ENCODE measurements at places on chromosomes 12 and 14.

GRCh38 chr14:67420102-67420739 is 8.3 kb upstream of the PLEK2 start:
- no peak for DNase-seq

DNA sequence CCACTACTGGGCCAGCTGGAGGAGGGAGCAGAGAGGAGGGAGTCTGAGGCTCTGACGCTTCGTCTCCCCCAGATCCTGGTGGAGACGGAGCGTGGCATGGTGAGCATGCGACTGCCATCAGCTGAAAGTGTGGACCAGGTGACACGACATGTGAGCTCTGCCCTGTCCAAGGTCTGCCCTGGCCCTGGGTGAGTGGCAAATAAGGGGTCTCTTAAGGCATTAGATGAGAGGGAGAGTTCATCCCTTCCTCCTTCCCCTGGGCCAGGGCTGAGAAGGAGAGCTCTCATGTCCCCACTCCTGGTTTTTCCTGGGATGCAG is 2.5 kb downstream of the CARMIL3 start:
- DNase-seq: no peak

DNA sequence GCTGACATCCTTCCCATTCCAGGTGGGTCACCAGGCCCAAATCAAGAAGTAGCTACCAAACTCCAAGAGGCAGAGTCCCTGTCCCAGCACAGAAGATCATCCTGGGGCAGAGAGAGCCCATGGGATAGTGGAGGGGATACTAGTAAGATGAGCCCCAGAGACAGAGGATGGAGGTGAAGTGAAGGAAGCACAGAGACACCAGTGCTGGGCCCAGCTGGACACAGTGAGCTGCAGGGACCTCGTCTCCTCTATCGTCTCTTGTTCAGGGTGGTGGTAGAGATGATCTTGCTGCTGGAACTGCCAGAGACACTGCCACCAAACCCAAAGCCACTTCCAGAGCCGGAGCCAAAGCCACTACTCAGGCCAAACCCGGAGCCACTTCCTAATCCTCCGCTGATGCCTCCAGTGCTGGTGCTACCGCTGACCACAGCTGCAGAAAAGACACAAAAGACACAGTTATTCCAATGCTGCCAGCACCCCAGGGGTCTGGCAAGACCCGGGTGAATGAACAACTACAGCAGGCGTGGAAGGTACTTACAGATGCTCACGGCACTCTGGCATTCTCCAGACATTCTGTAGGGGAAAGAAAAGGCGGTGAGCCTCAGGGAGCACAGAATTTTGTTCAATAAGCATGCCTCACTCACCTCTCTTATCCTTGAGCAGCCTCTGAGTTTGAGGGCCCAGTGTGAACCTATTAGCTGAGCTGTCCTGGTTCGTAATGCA is 6.9 kb downstream of the KRT4 start:
- DNase-seq: no peak

DNA sequence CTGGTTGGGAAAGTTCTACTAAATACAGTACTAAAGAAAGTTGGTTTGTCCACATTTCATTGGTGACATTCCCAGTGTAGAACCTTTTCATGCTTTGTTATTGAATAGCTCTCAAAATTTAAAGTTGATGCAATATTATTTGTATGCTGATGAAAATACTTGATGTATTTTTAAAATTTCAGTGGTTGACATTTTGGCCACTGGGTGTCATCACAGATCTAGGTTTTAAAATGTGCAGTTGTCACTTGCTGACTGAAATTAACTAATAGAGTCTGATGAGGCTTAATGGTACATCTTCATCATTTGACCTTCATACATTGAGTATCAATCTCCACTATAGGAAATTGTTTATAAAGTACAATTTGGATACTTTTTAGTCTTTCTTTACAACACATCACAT is 37.1 kb downstream of the CMAS start:
- no peak for DNase-seq

- no peak for DNase-seq
These were observed 221.2 kb downstream of the SLC2A13 start for GRCh38 chr12:39884616-39885125.

DNA sequence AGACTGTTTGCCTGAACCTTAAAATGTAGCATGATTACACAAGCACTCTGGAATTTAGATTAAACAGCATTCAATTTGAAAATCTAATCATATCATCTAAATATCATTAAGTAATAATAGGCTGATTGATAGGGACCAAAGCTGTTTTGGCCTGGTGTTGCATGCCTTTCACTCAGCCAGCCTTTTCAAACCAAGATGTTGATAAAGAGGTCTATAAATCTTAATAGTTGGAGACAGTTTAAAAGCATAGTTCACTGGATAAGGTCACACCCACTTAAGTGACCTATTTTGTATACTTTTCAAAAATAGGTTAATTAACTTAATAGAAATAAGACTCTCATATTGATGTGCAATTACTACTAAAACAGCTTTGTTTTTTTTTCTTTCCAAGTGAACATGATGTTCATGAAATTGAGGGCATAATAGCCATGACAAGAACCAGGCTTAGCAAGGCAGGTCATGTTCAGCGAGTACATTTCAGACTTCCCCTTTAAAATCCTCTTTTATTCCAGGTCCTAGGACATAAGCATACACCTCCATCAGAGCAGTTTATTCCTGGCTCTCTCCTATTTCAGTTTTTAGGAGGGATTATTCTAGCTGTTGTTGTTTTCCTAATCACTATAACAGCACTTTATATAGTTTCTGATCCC is 349.0 kb downstream of the RAD51B start:
- DNase-seq: no peak

DNA sequence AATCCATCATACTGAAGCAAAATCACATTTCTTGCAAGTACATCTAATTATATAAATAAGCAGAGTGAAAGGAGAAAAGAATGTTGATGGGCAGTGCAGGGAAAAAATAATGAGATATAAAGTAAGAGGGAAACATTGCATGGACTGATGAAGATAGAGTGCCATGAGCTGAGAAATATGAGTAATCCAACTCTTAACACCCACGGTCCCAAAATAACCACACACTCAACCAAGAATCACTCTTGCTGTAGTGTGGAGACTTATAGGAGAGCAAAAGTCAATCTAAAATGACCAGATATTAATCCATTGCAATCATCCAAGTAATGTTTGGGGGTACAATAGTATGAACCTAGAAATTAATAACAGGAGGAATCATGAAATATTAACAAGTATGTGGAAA is 40.2 kb downstream of the MYF5 start:
- DNase-seq: no peak

DNA sequence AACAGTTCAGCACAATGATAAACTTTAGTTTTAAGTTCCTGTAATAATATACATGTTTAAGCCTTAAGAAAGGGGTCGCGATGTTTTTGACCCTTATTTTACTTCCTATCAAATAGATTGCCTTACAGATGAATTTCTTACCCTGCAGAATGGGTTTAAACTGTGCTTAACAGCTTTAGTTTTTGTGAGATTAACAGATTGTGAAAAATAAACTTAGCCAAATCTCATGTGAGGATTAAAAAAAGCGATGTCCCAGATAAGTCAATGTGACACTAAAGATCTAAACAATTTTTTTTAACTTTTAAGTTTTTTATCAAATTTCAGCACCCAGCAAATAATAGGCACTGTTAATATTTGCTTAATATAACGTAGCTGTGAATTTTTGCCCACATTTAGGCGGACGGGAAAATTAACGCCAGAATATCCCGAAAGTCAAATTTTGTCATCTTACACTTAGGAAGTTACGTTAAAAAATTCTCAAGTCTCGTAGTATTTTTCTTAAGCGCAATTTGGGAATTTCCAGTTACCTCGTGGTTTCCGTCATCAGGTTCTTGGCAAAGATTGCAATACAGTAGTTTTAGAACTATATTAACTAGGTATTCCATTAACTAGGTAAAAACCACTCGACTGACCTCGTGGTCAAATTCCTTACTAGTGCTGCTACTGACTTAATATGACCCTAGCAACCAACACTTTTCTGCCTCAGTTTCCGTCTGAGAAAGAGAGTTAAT is 1.2 kb downstream of the HNRNPC start:
- DNase-seq: no peak

- DNase-seq: no peak
These were observed 721.3 kb upstream of the USP15 start for GRCh38 chr12:61538951-61539350.

- no peak for DNase-seq
These were observed 53.1 kb downstream of the PRIMA1 start for GRCh38 chr14:93735206-93735605.

GRCh38 chr12:75825686-75826085 is 205.9 kb downstream of the PHLDA1 start:
- no peak for DNase-seq

DNA sequence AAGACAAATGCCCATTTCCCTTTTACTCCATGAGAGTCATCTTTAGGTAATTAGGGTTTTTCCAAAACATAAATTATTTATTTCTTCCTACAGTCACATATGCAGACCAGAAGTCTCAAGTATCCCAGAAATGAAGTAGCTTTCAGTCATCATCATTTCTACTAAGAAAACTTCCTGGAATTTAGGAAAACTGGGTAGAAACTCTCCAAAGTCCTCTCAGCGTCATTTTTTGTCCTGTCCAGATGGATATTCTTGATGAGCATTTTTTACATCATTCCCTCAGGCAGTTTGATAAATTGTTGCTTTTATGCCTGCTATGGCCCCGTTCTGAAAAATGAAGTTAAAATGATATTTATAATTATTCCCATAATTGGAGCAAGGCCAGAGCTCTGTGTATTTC is 93.9 kb upstream of the DCN start:
- no peak for DNase-seq

DNA sequence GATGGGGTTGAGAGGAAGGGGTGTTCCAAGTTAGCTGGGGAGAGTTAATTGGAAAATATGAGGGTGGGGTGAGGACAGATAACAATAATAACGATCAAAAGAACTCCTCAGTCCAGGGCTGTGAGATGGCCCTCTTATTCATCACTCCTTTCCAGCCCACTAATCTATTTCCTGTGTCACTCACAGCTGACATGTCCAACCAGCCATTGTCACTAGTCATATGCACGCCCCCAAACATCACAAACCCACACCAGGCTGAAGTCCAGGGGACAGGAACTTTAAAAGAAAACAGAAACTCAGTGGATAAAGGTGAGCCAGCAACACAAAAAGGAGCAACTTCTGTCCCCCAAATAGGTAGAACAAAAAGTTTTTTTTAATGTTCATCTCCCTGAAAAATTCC is 911 bp downstream of the CALCOCO1 start:
- no peak for DNase-seq

GRCh38 chr12:47270782-47271664 is 191.3 kb upstream of the AMIGO2 start:
- no peak for DNase-seq

DNA sequence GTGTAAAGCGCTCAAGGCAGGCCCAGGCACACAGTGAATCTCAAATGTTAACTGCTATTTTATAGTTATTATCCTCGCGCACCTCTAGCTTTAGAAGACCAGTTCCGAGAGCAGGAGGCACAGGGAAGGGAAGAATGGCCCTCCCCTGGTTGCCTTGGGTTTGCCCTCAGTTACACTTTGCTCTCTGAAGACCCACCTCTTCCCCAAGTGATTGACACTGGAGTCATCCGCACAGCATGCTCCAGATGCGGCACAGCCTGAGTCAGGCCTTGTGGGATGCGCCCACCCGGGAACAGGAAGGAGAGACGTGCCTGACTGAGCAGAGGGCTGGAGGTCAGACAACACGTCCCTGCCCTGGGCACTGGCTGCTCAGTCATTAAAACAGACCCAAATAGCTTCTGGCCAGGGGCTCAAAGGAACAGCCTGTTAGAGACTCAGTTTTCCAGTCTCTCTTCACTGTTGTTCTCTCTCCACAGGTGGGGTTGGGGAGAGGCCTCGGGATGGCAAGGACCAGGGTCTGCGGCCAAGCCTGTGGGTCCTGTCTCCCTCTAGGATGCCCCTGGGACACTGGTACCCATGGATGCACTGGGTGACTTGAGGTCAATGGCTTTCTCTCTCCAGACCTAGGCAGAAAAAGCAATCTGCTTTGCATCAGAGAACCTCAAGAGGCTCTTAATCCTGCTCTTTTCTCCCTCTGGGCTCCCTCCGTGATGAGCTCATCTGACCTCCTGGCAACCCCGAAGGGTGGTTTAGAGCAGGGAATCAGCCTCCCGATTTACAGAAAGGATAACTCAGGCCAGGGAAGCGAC is 13.6 kb upstream of the MLXIP start:
- DNase-seq: no peak

DNA sequence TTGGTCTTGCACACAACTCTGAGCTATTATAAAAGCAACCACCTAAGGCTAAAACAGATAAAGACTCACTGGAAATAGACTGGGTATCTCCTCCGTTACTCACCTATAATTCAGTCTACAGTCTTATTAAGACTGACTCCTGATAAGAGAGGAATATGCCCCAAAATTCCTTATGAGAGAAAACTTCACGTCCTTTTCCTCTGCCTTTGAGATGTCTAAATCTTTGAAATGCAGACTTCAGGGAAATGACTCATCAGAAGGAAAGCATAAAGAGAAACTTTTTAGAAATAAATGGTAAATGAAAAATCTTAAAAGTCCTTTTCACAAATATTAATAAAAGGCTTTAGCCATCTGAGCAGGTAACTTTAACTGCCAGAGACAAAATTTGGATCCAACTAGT is 187.5 kb upstream of the RTL1 start:
- DNase-seq: no peak

DNA sequence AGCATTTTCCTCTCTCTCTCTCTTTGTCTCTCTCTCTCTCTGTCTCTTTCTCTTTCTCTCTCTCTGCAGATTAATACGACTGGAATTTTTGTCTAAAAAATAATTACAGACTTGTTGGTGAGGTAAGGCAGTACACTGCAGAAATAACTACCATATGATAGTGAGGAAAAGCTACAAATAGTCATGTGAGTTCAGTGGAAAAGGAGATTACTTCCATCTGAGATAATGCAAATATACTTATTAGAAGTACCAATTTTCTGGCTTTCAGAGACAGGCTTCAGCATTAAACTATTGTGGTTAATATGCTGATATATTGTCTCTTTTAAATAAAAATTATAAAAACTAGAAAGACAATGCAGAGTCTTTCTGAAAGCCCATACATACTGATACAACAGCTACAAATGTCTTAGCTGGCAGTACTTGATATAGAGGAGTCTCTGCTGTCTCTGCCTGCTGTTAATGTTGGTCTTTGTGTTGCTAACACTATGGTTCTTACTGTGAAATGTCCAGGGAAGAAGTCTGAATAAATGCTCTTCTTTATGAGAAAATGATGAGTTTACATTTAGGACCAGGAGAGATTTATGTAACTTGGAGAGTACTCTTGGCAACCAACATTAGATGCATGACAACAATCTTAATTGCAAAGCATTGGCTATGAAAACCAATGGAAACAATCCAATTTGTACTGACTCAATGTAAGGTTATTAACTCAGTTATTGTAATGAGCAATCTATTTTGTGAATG is 167.0 kb downstream of the LRFN5 start:
- DNase-seq: no peak

GRCh38 chr12:131593406-131593805 is 117.5 kb upstream of the SFSWAP start:
- DNase-seq: no peak

DNA sequence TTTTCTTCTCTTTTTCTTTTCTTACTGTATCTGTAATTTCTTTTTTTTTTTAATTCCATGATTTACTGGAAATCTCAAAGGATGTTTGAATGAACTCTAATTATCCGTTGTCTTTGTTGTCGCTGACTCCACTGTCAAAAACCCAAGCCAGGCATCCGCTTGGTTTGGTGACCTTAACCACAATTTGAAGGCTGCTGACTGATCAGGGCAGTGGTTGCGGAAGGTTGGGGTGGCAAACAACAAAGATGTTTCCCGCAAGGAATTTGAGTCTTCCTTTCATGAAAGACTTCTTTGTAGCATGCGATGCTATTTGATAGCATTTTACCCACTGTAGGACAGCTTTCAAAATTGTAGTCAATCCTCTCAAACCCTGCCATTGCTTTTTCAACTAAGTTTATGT is 1013.8 kb downstream of the DIO2 start:
- no peak for DNase-seq

All from activated CD8-positive, alpha-beta memory T cell treated with anti-CD3 and anti-CD28 coated beads for 24 hours (primary cell).